ENCODE measurements at places on chromosomes 1 and 21. TPM values are rescaled to one million over a fixed set of nuclear protein-coding genes. Genes with fewer than 3 reads are reported as not detected.
A peak's percentile ranks its signal among the peaks of the same experiment; 100 is the strongest.

DNA sequence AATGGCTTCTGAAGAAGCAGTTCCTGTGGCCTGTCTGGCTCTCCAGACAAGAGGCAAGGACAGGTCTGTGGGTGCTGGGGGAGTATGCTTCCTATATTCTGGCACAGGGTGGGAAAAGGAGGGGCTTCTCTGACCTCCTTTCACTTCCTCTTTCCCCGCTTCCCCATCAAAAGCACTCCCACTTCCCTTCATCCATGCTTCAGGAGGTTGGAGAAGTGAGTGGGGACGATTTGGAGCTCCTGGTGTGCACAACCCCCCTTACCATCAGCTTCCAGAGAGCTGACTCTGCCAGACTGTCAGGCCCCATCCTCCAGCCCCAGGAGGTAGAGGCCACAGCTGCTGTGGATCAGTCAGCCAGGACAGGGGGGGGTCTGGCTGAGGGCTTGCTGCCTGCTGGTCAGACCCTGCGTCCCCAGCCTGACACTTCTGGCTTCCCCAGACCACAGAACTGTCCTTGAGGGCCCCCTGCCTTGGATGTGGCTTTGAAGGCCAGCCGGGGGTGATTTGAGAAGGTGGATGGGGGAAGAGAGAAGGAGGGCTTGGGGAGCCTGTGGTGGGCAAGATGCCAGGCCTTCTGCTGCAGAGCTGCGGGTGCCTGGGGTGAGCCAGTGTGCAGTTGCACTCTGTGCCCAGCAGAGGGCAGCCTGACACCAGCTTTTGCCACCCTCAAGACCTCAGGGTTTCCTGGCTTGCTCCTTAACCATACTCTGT is 21.5 kb upstream of the TMEM222 start:
- peak; percentile 98 for DNase-seq

DNA sequence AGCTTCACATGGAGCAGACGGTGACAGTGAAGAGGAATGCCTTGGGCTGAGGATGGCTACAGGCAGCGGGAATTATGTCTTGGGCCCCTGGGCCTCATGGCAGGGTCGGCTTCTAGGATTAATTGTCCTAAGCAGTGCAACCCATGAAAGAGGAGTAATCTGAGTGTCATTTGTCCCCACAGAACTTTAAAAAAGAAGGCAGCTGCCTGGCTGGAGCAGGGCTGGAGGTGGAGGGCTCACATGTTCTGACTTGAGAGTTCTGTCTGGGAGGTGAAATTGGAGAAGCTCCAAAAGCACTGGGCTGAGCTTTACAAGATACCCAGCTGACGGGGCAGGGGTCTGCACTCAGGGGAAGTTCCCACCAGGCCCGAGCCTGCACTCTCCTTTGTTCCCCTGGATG is 22.6 kb downstream of the CACNA1S start:
- peak; percentile 46 for DNase-seq

Gene CD1D
- 0.08 TPM for total RNA-seq

Gene C8A
- total RNA-seq, result not detected

Gene LCE1C
- not detected for total RNA-seq

Gene AMY1B
- total RNA-seq, result not detected

Gene SPRR2E
- not detected for total RNA-seq

DNA sequence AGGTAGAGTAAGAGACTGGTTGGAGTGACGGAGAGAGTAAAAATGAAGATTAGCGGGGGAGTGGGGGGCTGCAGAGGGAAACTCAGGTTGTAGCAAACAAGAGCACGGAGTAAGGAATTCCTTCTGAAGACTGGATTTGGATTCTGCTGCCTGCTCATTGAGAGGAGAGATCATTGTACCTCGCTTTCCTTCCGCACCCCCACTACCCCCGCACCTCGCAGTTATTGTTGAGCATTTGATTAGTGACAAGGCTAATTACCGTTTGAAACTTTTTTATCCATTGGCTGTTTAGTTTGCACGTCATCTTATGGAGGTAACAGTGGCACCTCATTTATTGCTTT is 463 bp downstream of the PRPF3 start:
- no peak for DNase-seq

Gene GJA8
- total RNA-seq, result not detected

DNA sequence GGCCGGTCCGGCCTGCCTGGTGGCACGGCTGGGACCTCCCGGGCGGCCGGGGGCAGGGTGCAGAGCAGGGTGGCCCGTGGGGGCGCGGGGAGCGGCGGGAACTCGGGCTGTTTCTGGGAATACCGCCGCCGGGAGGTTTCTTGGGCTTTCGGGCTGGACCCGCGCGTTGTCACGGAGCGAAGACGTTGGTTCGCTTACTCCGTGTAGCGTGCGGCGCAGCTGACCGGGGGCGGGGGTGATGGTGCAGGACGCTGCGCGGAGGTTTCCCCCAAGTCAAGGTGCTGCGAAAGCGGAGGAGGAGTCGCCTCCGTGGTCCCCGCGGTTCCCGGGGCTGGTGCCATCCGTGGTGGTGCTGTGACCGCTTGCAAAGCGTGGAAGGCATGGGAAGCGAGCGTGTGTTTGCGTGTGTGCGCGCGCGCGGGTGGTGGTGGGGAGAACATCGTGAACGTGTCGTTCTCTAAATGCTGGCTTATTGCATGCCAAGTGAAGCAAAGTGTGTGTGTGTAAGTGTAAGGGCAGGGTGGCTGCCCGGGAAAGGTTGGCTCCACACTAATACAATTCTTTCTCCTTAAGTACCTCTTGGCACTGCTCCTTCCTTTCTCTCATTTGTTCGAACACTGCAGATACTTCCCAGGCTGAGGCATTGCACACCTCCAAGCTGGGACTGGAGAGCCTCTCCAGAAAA is 1.1 kb downstream of the RYR2 start:
- DNase-seq, result no peak

GRCh38 chr1:6614929-6615785 is 1.6 kb downstream of the PHF13 start:
- no peak for DNase-seq

- peak; percentile 97 for DNase-seq
Observed at GRCh38 chr1:204296431-204296988, 63.2 kb downstream of the PLEKHA6 start.

- DNase-seq, result peak; percentile 68
Observed at GRCh38 chr1:184649451-184649888, 105.2 kb downstream of the EDEM3 start.

GRCh38 chr1:12648741-12649140 is 4.9 kb downstream of the AADACL4 start:
- no peak for DNase-seq

DNA sequence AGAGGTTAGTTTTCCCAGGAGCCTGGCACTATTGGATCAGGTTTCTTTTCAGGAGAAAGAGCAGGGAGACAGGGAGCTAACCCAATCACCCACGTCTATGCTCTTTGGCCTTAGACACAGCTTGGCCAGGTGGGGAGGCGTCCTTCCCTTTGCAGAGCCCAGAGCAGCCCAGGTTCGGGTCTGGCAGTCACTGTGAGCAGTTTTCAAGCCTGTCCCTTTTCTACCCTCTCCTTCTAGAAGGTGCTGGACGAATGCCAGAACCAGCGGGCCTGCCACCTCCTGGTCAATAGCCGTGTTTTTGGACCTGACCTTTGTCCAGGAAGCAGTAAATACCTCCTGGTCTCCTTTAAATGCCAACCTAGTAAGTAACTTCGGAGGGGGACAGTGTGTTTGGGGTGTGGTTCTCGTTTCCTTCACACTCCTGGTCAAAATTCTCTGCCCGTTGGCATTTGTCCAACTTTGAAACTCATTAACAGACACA is 44.9 kb downstream of the EVA1C start:
- peak; percentile 28 for DNase-seq

GRCh38 chr1:162551969-162552683 is 9.4 kb upstream of the UAP1 start:
- DNase-seq, result no peak

GRCh38 chr21:41754479-41754891 is 12.4 kb downstream of the RIPK4 start:
- DNase-seq, result peak; percentile 6

GRCh38 chr1:36203554-36204346 is 20.5 kb upstream of the THRAP3 start:
- peak; percentile 96 for DNase-seq

DNA sequence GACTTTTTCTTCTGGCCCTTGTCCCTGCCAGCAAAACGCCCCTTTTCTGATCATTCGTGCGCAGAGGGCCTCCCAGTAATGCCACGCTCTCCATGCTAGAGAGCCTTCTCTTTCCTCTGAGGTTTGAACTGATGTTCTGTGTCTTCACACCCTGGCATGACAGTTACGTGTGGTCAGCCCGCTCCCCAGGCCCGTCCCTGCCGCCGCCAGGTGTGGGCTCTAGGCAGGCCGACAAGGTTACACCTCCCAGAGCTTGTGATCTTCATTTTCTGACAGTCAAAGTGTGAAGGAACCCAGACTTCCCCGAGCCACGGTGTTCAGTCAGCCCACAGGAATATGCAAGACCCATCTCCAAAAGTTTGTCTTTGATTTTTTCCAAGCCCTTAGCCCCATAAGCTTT is 265.6 kb downstream of the TM2D1 start:
- DNase-seq, result no peak

Gene DIO1
- total RNA-seq, result not detected

DNA sequence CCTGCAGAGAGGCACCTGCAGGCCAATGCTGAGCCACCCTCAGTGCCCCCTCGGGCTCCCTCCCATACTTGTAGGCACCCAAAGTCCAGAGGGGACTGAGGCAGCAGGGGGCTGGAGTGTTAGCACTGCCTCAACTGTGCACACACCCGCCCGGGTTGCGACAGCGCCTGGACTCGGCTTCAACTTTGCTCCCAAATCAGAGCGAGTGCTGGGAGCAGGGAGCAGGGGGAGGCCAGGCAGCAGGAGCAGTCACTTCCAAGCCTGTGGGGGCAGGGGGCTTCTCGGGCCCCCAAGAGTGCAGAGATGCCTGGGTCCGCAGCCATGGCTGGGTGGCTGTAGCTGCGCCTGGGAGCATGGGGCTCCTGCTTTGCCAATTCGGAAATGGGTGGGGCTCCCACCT is 79.5 kb downstream of the DISP1 start:
- no peak for DNase-seq

GRCh38 chr21:30233228-30234020 is 17.5 kb upstream of the CLDN8 start:
- no peak for DNase-seq

Gene ROR1
- total RNA-seq, result 3.0 TPM

Gene NDUFS5
- 217 TPM for total RNA-seq

DNA sequence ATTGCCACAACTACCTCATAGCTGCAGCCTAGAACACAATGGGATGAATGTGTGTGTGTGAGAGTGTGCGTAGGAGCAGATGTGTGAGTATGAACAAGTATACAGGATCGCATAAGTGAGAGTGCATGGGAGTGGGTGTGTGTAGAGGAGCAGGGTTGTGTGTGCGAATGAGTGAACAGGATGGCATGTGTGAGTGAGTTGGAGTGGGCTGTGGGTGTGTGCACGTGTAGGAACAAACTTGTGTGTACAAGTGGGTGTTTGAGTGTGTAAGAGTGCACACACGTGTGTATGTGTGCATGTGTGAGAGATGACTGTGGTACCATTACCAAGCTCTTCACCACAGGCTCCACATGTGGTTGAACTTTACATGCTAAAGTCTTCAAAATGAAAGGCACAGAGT is 175.4 kb upstream of the EDN2 start:
- DNase-seq, result no peak

GRCh38 chr1:93612510-93612909 is 69.1 kb downstream of the BCAR3 start:
- no peak for DNase-seq

DNA sequence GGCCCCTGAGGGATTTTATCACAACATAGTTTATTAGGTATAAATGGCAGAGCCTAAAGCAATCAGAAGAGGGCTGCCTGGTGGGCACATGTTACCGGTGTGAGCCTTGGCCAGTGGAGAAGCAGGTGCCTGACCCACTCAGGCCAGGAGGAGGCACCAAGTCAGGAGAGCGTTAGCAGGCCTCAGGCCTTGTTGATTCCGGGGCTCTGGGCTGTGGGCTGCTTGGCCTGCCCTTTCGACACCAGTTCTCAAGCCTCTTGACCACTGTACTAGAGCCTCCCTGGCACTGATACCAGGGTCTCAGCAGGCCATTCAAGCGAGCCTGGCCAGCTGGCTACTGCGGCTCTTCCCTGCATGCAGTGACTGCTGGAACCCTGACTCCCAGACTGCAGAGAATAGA is 20.8 kb downstream of the CLDN14 start:
- DNase-seq, result no peak

GRCh38 chr1:109578947-109579443 is 30.6 kb downstream of the GNAI3 start:
- DNase-seq, result peak; percentile 45

DNA sequence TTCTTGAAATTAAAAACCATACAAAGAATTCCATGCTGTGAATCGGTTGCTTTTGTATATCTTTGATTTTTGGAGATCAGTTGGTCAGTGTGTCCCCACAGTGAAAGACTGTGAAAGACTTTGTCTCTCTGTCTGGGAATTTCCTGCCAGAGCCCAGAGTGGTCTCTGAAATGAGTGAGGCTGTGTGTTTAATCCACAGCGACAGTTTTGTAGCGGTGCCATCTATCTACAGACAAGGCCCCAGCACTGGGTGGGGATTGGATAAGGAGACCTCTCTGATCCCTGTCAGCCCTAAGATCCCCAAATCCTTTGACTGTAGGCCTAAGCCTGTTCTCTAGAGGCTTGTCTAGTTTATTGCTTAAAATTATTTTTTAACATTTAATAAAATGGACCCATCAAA is 10.3 kb downstream of the GPR25 start:
- DNase-seq, result no peak

Gene CLCA2
- 0.62 TPM for total RNA-seq

DNA sequence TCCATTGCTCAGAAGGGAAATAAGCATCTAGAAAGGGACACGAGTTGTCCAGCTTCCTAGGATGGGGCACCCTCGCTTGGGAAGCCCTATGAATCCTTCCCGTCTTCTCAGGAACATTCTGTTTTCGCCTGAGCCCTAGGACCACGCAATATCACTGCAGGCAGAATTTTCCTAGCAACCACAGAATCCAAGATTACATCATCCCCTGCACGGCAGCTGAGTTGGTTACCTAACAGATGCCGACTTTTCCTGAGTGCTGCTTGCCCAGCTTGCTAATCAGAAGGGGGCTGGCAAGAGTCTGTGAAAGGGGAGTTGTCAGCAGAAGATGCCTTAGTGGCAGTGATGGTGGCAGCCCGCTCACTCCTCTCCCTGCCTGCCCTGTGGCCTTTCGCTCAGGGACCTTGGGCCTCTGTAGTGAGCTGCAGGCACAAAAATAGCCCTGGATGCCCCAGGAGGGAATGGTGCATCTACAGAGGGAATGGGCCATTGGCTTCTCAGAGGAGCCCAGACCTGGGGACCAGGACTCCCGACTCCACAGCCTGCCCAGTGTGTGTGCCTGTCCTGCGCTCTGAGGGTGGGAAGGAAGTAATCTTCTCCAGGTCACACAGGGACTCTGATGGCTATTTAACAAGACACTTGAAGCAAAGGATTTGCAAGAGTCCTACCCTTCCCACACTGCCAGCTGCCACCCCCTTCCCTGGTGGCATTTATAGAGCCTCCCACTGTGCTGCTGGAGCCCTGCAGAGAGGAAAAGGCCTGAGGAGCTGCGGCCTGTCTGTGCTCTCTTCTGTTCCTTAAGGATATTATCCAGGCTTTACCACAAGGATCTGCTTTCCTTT is 28.9 kb upstream of the CLSTN1 start:
- peak; percentile 88 for DNase-seq

DNA sequence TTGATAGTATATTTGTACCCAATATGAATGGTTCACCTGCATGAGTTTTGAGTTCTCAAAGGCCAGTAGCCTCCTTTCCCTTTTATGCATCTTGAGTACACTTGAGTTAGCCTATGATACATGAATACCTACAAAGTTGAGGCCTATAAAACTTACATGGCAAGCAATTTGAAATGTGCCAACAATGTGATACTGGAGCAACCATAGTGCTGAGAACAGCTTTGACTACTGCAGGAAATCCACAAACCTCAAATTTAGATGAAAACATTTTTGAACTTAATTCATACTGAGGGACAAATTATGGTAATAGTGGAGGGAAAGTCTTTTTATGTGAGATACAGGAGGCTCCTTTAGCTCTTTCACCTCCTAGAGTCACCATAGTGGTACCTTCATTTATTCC is 37.4 kb downstream of the LEPR start:
- DNase-seq, result no peak
